ENCODE measurements at places on chromosomes 1 and 21.

DNA sequence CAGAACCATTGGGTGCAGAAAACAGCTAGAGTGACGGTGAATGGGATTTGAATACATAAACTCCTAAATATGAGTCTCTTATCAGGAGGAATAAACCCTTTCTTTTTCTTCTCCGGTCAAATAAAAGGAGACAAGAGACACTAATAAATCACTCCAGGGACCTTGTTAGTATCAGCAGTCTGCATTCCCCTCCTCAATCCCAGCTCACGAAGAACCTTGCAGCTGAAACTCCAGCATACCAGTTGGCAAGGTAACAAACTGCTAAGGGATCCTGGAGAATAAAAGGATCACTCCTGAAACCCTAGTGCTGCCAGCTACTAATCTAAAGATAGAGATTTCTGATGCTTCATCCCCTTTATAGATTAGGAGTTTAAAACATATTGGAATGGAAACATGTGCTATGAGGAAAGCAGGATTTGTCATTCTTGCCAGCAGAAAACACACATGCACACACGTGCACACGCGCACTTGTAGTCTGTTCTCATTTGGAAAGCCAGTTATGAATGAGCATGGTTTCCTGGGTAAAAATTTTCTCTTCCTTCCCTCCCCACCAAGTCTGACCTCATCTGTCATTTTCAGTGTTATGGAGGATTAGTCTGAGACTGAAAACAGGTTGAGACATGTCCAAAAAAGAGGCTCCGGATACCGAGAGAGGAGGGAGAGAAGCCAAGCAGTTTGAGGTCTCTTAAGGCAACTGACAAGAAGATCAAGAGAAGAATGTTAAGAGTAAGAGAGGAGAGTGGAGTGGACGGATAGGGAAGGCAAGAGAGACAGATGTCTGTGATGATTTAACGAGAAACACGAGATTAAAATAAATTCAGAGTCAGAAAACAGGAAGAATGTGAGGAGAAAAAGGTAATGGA is 10.9 kb downstream of the IER5 start:
- DNase-seq: no peak

- DNase-seq: no peak
Observed at GRCh38 chr1:98903261-98903660, 101.4 kb downstream of the PLPPR5 start.

GRCh38 chr1:215777370-215777925 is 210.3 kb downstream of the KCTD3 start:
- DNase-seq: no peak

- DNase-seq: no peak
Observed at GRCh38 chr1:31624309-31624708, 6.8 kb downstream of the HCRTR1 start.

DNA sequence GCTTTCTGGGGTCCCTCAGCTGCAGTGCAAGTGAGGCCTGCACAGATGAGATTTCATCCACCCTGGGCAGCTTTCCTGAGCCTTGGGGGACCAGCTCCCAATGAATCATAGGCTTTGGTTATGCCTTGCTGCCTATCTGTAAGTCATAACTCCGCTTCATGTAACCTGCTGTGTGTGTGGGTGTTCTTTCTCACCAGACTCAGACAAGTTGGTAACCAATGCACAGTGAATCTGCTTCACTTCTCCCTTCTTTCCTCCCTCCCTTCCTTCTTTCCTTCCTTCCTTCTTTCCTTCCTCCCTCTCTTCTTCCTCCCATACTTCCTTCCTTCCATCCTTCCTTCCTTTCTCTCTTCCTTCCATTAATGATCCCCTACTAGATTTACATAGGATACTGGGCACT is 34.4 kb upstream of the PSMB2 start:
- DNase-seq: no peak

DNA sequence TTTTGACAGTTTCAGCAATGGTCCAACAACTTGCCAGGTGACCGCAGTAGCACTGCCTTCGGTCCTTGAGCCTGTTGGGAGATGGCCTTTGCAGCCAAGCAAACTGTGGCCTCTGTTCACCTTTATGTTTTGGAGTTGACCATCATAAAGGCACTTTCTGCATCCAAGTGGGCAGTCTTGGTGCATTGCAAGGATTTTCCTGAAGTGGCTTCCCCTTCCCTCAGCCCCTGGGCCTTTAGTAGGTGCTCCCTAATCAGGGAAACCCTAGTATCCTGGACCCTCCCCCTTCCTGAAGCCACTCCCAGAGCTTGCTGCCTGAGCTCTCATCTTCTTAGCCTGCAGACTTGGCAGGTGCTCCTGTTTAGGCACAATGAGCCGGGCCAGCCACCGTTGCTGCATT is 140.2 kb downstream of the TRABD2B start:
- peak; percentile 51 for DNase-seq

DNA sequence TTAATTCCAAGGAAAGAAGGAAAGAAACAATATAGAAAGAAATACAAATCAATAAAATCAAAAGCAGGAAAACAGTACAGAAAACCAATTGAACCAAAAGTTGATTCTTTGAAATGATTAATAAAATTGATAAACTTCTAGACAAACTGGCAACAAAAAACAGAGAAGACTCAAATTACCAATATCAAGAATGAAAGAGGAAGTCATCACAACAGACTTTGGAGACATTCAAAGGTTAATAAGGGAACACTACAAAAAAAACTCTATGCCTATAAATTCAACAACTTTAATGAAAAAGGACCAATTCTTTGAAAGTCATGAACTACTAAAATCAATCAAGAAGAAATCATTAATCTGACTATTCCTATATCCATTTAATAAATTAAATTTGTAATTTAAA is 329.3 kb upstream of the NR5A2 start:
- no peak for DNase-seq

GRCh38 chr1:167819849-167820683 is 93.9 kb downstream of the ADCY10 start:
- DNase-seq: peak; percentile 78

- DNase-seq: no peak
Observed at GRCh38 chr1:208078752-208079151, 165.4 kb downstream of the PLXNA2 start.

DNA sequence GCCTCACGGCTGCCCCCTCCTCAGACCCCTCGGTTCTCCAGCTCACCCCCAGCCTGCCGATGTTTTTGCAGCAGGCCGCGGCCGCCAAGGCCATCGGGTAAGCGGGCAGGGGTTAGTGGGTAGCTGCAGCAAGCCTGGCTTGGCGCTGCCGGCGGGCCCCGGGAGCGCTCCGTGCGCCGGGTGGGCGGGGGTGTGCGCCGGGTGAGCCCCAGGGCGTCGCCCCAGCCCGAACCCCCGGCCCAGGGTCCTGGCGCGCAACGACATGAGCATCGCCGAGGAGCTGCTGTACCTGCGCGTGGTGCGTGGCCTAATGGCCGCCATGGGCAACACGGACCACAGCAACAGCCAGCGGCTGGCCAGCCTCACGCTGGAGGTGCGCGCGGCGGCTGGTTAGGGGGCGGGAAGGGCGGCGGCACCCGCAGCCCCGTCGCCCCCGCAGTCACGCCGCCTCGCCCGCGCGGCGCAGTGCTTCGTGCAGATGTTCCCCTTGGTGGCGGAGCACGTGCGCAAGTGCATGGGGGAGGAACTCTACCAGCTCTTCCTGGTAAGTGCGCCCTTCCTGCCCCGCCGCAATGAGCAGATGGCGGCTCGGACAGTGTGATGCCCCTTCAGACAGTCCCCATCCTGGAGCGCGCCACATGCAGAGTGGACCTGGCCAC is 6.5 kb downstream of the RNU5D-1 start:
- DNase-seq: no peak

DNA sequence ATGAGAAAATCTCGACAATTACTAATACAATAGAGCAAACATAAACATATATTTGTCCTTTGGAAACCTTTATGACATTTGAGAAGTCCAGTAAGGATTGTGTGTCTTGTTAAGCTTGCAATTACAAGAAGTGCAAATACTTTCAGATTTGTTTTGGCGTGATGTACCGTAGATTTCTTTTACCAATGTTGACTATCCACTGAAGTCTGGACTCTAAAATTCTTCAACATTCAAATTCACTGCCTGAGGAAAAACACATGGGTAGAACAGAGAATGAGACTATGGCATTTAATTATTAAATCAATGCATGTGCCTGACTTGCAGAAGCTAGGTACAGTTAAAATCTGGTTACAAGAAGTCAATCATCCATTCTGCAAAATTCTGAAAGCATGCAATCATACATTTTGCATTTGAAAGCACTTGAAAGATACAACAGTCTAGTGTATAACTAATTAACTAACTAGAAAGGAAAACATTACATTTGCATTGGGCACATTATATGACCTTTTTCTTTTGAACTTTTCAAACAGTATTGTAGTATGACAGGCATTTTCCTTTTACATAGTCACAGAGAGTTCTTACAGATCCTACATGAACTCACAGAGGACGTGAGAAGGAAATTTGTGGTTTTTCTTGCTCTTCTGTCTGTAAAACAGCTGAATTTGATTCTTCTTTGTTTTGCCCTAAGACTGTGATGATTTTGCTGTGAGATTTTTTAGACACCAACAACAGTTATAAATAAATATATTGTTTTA is 511.1 kb upstream of the ADGRL4 start:
- DNase-seq: no peak

DNA sequence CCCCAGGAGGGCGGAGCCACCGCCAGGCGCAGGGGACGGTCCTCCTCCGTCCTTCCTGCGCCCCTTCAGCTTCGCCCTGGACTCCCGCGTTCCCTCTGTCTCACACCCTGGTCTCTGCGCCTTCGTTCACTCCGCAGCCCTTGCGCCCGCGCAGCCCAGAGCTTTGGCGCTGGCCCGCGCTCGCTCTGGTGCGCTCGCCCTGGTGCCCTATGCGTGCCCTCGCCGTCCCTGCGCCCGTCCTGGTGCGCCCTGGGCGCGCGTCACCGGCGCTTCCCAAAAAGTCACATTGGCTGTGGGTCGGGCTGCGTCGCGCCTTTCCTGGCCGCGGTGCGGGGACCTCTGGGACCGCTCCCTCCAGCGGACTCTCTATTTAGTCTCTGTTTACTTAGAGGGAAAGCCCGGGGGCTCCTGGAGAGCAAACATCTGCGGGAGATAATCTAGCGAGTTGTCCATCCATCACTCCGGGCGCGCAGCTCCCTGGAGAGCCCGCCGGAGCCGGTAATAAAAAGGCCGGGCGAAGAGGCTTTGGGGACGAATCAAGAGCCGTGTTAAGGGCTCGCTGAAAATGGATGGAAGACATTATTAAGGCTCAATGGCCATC is 178.6 kb downstream of the PRDM16 start:
- no peak for DNase-seq

DNA sequence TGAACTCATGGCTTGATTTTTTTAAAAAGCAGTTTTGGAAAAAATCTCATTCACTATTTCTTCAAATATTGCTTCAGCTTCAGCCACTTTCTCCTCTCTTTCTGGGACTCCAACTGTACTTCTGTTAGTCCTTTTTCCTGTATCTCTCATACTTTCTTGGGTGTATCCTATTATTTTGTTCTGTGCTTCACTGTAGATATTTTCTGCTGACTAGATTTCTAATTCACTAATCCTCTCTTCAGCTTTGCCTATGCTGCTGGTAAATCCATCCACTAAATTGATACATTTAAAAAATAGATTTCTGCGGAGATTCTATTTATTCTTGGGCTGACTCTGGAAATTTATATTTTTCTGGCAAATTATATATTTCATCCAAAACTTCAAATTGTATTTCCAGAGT is 4.9 kb upstream of the KCNE2 start:
- no peak for DNase-seq

- no peak for DNase-seq
Observed at GRCh38 chr1:89719502-89720306, 86.8 kb downstream of the LRRC8C start.

GRCh38 chr1:246508897-246509688 is 2.0 kb upstream of the SMYD3 start:
- DNase-seq: no peak

GRCh38 chr1:69673321-69673720 is 105.6 kb downstream of the LRRC7 start:
- DNase-seq: no peak

GRCh38 chr1:236325567-236325966 is 43.8 kb upstream of the ERO1B start:
- no peak for DNase-seq

- DNase-seq: no peak
Observed at GRCh38 chr1:183533617-183534174, 56.6 kb downstream of the NCF2 start.

DNA sequence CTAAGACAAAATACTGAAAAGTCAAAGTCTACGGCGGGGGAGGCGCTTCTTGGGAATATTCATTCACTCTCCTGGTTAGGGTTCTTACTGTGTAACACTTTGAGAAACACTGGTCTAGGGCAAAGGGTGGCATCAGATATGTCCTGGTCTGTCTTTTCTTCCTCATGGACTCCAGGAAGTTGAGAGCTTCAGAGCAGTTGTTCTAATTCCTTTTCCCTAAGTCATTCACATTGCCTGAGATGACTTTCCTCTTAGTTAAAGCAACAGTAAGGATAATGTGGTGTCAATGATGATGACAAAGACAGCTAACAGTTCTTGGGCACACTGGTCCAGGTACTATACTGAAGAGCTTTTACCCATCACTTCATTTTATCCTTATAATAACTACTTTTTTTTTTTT is 27.0 kb downstream of the FGGY start:
- no peak for DNase-seq

- DNase-seq: no peak
Observed at GRCh38 chr1:109011335-109011734, 30.6 kb downstream of the WDR47 start.

DNA sequence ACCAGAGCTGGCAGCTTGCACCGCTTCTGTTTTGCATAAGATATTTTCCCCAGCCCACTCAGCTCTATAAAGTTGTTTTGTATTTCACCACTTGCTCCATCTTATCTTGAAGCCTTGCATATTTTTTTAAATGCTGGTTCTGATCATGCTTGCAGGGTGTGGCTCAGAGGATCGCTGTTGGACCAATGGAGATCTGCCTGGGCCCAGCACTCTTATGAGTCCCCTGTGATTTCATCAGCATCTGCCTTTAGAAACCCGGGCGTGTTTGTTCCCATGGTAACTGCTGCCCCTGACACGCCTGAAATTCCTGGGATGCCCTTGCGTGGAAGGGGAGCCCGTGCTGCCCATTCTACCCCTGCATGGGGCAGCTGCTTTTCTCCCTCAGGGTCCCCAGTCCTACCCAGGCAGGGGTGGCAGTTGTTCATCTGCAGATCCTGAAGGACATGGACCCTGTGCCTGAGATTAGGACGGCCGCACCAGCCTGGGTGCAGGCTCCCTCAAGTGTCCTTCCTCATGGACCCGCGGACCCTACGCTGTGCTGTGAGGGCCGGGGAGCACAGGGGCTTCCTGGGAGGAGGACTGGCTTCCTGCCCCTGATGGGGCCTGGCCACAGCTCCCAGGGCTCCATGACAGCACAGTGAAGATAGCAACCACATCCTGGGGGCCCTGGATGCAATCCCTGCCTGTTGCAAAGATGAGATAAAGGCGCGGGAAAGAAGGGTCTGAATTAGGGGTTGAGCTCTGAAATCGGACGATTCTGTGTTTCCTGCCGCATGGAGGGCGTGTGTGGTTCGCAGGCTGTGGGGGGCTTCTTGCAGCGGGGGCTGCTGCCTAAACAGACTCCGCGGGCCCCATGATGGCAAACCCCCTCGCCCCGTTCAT is 226.5 kb downstream of the SDCCAG8 start:
- DNase-seq: no peak
